ENCODE measurements at places on chromosomes 12 and 14.

DNA sequence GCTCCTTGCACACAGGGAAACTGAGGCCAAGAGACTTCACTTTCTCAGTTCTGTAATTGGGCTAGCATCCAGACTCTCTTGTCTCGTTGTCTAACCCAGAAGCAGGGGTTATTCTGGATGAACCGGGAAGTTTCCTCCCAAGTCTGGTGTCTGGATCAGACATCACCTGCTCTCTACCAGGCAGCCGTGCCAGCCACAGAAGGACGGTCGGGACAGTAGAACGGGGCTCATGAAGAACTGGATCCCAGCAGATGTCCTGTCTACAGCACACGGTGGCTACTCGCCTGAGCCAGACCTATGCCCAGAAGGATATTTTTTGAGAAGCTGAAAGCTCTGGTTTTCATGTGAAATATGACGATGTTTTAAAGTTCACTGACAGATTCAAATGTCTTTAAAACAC lies 19.1 kb upstream of the FZD10 start:
- DNase-seq = no peak

DNA sequence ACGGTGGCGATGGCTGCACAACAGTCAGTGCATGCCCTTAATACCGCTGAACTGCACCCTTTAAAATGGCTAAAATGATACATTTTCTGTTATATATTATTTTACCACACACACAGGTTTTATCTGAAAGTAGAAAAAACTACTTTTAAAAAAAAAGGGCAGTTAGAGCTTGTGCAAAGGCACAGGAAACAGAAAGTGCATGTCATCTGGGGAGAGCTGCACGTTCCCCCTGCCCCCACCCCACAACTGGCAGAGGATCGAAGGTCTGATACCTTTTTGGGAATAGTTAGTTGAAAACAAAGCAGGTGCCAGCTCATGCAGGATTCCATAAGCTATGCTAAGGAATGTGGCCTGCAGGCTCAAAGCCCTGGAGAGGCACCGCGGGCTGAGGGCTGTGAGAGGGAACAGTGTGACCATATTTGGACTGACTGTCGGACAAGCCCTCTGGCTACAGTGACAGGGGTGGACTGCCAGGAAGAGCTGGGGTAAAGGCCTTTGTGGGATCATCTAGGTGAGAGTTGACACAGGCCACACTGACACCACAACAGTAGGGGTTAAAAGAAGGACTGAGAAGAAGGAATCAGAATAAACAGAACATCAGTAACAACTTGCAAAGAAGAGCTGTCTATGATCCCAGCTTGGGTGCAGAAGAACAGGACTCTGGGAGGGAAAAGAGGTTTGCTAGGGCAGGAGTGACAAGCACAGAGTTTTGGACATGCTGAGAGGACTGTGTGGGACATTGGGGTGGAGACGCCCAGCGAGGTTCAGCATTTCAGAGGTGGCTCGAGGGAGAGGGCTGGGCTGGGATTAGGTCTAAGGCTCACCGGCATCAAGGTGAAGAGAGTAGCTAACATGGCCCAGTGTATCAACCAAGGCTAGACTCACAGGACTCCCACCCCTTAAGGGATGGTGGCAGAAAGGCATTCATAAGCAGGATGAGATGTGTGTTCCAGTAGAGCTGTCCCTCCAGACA lies 54.6 kb downstream of the ACTN1 start:
- peak; percentile 29 for DNase-seq

DNA sequence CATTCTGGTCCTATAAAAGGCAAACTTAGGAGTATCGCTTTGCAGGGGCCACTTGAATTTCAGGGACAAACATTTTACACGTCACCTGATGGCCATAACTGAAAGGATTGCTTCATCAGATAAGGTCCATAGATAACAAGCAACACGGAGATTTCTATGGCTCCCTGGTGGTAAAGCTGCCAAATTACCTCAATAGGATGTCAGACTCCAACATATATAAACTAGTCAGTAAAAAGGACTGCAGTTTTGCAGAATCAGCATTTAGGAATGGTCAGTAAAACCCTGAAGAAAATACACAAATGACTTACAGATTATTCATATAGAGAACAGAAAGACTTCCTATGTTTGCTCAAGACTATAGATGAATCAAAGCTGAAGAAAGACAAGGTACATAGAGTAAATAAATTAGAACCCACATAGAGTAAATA lies 66.1 kb upstream of the GRIP1 start:
- no peak for DNase-seq

DNA sequence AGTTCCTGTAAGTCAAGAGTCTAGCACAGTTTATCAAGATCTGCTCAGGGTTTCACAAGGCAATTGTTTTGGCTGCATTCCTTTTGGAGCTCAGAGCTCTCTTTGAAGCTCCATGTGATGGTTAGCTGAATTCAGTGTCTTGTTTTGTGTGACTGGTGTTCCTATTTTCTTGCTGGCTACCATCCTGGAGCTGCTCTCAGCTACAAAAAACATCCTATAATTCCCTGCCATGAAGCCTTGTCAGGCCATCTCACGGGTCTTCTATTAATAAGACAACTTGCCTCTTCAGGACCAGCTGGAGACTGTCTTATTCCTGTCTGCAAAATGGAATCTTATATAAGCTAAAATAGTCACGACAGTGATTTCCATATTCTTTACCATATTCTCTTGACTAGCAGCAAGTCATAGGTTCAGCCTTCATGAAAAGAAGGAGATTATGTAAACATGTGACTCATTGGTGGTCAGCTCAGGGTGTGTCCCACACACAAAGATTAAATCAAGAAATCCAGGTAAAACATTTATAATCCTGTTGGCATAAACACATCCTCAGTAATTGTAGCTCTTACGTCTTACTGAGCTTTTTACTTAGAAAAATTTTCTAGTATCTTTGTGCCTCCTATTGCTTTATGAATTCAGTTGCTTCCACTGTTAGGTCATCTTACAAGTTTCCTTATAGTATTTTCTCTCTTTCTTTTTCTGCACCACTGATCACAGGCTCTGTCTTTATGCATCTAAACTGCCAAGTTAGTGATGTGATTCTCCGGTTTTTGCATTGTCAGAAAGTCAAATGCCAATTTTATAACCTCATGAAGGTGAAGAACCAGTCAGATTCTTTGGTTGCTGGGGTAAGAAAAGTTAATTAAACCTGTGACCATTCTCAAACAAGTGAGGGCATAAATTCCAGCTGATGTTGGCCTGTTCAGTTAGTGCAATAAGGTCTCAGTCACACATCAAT lies 378.5 kb upstream of the MGAT4C start:
- no peak for DNase-seq

DNA sequence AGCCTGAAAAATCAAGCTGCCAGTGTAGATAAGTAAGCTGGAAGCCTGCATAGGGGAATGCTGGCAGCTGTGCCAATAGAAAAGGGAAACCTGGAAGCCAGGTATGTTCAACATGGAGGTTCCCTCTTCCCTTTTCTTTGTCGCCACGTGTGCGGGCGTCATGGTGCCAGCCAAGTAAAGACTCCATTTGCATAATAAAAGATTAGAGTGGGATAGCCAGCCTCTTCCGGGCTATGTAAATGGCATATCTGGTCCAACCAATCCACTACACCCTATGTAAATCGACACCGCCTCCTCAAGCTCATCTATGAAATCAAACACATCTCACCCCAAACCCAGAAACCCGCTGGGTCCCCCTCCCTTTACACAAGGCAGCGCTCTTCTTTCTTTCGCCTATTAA lies 5.6 kb upstream of the ADGRD1 start:
- DNase-seq = no peak

- DNase-seq = no peak
Measured at GRCh38 chr14:100557658-100558057, 29.6 kb downstream of the BEGAIN start.

DNA sequence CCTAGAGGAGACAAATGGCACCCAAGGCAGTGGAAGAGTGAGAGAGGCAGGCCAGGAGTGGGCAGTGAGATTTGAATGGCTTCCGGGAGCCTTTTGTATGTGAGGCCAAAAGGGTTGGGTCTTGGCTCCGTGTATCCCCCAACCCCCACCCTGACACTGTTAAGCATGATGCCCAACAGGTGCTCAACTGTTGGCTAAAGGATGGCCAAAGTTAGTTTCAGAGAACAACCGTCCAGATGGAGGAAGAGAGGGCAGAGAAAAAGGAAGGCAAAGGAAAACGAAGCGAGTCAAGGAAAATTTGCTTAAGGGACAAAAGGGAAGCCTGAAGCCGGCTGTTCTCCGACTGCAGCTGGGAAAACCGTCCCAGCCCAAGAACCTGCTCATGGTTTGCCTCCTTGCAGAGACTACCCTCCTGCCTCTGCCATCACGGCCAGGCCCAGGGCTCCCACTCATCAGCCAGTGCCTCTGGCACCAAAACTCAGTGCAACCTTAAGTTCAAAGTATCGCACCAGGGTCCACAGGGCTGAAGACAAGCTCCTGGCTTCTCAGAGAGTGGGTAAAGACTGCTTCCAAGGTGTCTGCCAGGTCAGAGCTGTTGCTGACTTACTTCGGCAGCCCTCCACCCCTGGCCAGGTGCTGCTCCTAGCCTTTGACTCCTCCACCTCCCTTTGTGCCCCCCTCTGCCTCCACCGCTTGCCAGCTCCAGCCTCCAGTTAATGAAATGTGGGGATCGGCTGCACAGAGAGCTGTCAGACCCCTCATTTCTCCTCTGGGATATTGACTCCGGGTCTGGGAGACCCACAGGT lies 4.2 kb upstream of the C1QL4 start:
- DNase-seq = no peak

DNA sequence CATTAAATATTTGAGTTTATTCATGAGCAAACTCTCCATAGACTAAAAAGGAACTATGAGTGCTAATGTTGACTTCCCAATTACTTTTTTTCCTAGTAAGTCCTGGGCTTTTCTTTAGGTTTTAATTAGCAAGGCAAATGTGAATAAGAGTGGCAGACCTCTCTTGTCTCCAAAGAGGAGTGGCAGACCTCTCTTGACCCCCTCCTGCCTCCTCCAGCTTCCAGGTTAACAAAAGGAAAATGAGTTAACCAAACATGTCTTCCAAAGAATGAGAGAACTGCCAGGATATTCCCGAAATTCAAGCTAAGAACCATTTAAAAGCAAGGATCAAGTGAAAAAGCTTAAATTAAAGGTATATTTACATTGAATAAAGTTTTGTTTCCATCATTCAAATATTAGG lies 253.2 kb downstream of the MDGA2 start:
- no peak for DNase-seq

DNA sequence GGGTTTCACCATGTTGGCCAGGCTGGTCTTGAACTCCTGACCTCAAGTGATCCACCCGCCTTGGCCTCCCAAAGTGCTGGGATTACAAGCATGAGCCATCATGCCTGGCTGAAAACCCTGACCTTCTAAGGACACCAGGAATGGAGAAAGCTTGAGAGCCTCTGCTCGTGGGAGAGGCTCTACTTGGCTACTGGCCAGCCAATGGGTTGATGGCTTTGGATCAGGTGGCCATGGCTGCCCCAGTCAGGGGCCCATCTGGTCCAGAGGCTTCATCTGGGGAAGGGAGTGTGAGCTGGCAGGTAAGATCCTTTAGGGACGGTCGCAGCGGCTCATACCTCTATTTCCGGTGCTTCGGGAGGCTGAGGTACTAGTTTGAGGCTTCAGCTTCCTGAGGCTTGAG lies 42.5 kb upstream of the PPP1CC start:
- DNase-seq = no peak

DNA sequence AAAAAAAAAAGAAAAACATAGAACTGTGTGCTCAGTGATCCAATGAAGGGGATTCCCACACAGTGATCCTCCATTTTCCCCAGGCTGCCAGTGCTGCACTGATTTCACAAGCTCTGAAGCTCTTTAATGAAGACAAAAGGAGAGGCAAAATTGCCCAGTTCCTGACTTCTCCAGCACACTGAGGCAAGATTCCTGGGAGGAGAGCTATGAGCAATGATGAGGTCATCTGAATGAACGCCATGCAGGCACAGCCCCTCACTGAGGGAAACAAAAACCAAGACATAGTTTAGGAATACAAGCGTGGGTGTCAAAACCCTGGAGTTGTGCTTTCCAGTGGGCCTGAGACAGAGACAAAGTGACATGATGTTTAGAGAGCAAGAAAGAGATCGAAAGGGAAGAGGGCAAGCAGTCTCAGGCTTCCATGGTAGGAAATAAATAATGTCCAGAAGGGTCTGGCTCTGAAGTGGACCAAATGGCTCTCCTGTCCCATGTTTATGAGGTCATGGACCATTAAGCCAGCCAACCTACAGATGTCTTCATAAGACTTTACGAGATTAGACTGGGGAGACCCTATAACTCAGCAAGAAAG lies 40.9 kb upstream of the SMUG1 start:
- no peak for DNase-seq

DNA sequence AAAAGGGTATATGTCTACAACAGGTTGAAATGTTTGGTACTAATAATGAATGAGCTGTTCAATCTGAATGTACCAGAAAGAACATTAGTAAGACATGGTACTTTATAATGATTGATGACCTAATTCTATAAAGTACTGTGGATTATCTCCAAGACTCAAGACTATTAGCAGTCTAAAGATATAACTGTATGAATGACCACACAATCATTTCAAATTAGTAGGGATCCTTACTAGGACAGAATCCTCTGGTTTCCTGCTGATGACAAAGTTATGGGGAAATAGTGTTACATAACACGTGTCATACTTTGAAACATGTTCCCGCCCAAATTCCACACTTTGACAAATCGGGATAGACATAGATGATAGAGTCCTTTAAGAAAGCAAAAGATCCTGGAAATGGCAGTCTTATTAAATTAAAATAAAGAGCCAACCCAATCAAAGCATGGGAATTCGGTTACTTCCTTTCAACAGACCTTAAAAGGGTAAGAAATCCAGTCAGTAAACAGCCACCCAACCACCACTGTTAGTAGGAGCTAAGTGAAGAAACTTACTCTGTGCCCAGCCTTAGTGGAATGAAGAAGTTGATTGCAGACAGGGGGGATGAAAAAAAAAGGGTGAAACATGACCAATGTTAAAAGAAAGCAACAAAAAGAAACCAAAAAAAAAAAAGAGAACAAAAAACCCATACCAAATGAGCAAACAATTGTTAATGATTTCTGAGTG lies 2.8 kb downstream of the VPS29 start:
- DNase-seq = no peak

DNA sequence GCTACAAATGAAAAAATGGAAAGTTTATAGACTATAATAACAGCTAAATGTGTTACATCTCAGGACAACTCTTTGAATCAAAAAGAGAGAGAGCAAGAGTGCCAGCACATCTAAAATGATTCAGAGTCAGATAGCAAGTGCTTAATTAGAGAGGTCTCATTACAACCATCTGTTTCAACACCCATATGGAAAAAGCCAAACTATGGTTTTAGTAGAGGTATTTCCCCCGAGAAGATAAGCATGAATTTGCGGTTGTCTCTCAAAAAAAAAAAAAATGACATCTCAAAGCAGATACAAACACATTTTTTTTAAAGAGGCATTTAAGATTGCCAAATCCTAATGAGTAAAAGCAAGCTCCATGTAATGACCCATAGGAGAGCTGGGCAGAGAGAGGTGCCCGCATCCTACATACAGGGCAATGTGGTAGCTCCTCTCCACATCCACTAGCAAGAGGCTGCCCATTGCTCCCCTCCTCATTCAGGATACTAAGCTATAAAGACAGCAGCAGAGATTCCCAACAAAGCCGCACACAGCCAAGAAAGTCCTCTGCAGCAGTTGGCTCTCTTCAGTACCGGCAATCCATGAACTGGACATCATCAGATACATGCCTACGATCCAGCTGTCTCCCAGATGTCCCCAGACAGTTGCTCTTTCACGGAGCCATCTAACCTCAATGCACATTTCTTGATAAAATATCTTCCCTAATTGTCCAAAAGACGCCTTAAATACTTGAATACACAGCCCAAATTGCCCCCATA lies 100.4 kb downstream of the EFCAB11 start:
- DNase-seq = no peak

GRCh38 chr12:55258303-55258702 lies 13.9 kb downstream of the OR6C74 start:
- DNase-seq = no peak

GRCh38 chr12:32486158-32486557 lies 86.8 kb downstream of the FGD4 start:
- DNase-seq = no peak

Measured in CD8-positive, alpha-beta T cell (primary cell).